Right cardiac atrium (tissue), 5 donors: ENCODE measurements at places on chromosomes 16 and 17. TPM values are rescaled to one million over a fixed set of nuclear protein-coding genes. Genes with fewer than 3 reads are reported as not detected.

The ZNF764 gene
- total RNA-seq = 9.6 TPM

The EEF2KMT gene
- total RNA-seq = 6.4 TPM

The TMEM88 gene
- total RNA-seq = 15.5 TPM

The CLEC18A gene
- total RNA-seq = 0.74 TPM

The VASN gene
- 12.2 TPM for total RNA-seq

The HAS3 gene
- total RNA-seq = 0.28 TPM

The ACLY gene
- total RNA-seq = 50.8 TPM

The KRT31 gene
- total RNA-seq = not detected

The GRB7 gene
- total RNA-seq = 2.7 TPM

The SEPTIN1 gene
- total RNA-seq = 3.6 TPM
